ENCODE measurements at places on chromosomes 7 and 10. TPM values are rescaled to one million over a fixed set of nuclear protein-coding genes. Genes with fewer than 3 reads are reported as not detected.

GRCh38 chr10:92298487-92298886 lies 7.5 kb downstream of the MARCHF5 start:
- H3K4me1 ChIP-seq, result no peaks in the 10 kb centered on the region
- H3K27me3 ChIP-seq, result no peaks in the 10 kb centered on the region
- DNase-seq, result no peak
- H3K36me3 ChIP-seq, result peaks cover 13% of the 10 kb centered on the region
- H3K4me3 ChIP-seq, result no peak overlapping the region

- H3K27me3 ChIP-seq, result no peaks in the 10 kb centered on the region
- H3K4me1 ChIP-seq, result peaks cover 14% of the 10 kb centered on the region
- peak overlapping the region; percentile 40 for H3K4me3 ChIP-seq
- peak overlapping the region; percentile 86 for H3K27ac ChIP-seq
Observed at GRCh38 chr10:3828404-3829155, 43.6 kb upstream of the KLF6 start.

- H3K4me1 ChIP-seq, result no peaks in the 10 kb centered on the region
- H3K27ac ChIP-seq, result no peak overlapping the region
- DNase-seq, result no peak
- no peaks in the 10 kb centered on the region for H3K27me3 ChIP-seq
- H3K4me3 ChIP-seq, result no peak overlapping the region
Observed at GRCh38 chr10:24201503-24202180, 7.3 kb upstream of the KIAA1217 start.

DNA sequence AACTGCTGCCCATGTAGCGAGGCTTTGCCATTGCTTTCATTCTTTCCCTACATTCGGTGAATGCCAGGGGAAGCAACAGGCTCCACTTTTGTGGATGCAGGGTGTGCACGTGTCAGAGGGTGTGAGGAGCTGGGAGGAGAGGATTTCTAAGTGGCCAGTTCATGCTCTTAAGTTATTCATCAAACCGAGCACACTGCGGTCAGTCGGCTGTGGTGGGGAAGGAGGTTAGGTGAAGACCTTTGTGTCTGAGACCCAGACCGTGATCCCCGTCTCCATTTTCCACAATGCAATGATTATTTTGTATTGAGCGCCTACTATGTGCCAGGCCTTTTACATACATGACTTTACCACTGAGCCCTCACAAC lies 438.6 kb upstream of the GALNT17 start:
- H3K27ac ChIP-seq, result no peak overlapping the region
- peaks cover 34% of the 10 kb centered on the region for H3K27me3 ChIP-seq
- H3K4me3 ChIP-seq, result no peak overlapping the region

- no peaks in the 10 kb centered on the region for H3K4me1 ChIP-seq
- no peaks in the 10 kb centered on the region for H3K27me3 ChIP-seq
- H3K4me3 ChIP-seq, result no peak overlapping the region
- H3K36me3 ChIP-seq, result no peaks in the 10 kb centered on the region
- DNase-seq, result no peak
Observed at GRCh38 chr7:79984210-79984609, 150.4 kb upstream of the GNAI1 start.

DNA sequence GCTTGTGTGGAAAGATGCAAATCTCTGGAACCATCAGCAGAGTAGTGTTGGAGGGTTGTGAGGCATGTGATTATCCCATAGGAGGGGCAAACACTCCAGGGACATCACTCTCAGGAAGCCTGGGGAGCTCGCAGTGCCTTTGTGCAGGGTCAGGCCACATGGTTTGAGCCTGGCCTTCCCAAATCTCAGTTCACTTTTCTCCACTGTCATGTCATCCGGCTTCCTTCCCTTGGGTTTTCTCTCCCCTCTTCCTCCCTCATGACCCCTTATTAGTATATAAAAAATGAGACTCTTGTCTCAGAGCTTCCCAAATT lies 20.4 kb downstream of the TSPAN14 start:
- peak overlapping the region; percentile 60 for H3K27ac ChIP-seq
- no peak overlapping the region for H3K4me3 ChIP-seq
- H3K27me3 ChIP-seq, result no peaks in the 10 kb centered on the region
- no peak for DNase-seq

DNA sequence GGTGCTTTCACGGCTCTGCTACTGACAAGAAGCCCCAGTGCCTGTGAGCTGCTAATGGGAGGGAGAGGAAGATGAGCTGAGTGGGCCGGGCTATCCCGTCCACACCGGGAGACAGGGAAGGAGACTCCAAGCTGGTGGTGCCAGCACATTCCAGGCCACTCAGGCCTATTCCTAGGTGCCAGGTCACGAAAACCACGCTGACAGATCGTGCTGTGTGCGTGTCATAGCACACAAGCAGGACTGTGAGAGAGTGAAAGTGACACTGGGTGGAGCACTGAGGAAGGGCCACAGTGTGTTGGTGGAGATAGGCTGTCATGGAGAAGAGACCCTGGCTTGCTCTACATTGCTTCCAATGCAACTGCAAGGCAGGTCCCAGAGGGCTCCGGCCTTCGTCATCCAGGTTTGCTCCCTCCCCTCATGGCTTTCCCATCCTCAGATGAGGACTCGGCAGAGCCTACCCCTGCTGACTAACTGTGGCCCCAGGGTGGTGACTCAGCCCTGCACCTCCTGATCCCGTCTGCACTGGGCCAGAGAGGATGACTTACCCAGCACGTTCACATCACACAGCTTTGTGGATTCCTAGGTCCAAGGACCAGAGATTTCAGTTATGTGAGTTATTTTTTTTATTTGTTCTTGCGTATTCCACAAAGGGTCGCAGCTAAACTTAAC lies 167.3 kb downstream of the EGFR start:
- no peaks in the 10 kb centered on the region for H3K27me3 ChIP-seq
- H3K27ac ChIP-seq, result no peak overlapping the region
- H3K4me1 ChIP-seq, result no peaks in the 10 kb centered on the region
- H3K36me3 ChIP-seq, result no peaks in the 10 kb centered on the region

- H3K27ac ChIP-seq, result no peak overlapping the region
- no peak for DNase-seq
- H3K4me1 ChIP-seq, result no peaks in the 10 kb centered on the region
- no peak overlapping the region for H3K4me3 ChIP-seq
Observed at GRCh38 chr7:75889223-75889825, 10.5 kb downstream of the RHBDD2 start.

GRCh38 chr7:21497072-21497471 lies 45.8 kb upstream of the DNAH11 start:
- no peaks in the 10 kb centered on the region for H3K27me3 ChIP-seq
- no peak for DNase-seq
- H3K4me1 ChIP-seq, result no peaks in the 10 kb centered on the region
- H3K27ac ChIP-seq, result no peak overlapping the region
- H3K36me3 ChIP-seq, result no peaks in the 10 kb centered on the region

- H3K27me3 ChIP-seq, result no peaks in the 10 kb centered on the region
- DNase-seq, result peak; percentile 98
- H3K36me3 ChIP-seq, result peaks cover 55% of the 10 kb centered on the region
- no peak overlapping the region for H3K4me3 ChIP-seq
- peak overlapping the region; percentile 99 for H3K27ac ChIP-seq
- H3K4me1 ChIP-seq, result peaks cover 76% of the 10 kb centered on the region
Observed at GRCh38 chr10:79295563-79295962, 51.7 kb upstream of the PPIF start.

DNA sequence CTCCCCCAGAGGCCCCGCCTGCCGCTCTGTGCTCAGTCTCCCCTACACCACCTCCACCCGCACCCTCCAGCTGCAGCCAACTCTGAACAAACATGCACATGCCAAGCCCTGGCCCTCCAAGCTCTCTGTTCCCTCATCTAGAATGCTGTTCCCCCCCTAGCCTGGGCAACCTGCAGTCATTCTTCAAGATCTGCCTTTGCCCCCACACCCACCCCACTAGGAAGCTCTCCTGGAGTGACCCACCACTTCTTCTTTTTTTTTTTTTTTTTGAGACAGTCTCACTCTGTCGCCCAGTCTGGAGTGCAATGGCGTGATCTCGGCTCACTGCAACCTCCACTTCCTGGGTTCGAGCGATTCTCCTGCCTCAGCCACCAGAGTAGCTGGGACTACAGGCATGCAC lies 13.7 kb downstream of the MYL10 start:
- no peaks in the 10 kb centered on the region for H3K27me3 ChIP-seq
- DNase-seq, result no peak
- no peak overlapping the region for H3K4me3 ChIP-seq
- H3K4me1 ChIP-seq, result peaks cover 10% of the 10 kb centered on the region
- H3K36me3 ChIP-seq, result no peaks in the 10 kb centered on the region

GRCh38 chr10:125925262-125925834 lies 29.0 kb downstream of the FANK1 start:
- no peaks in the 10 kb centered on the region for H3K36me3 ChIP-seq
- DNase-seq, result no peak
- H3K27ac ChIP-seq, result no peak overlapping the region
- H3K4me3 ChIP-seq, result no peak overlapping the region

DNA sequence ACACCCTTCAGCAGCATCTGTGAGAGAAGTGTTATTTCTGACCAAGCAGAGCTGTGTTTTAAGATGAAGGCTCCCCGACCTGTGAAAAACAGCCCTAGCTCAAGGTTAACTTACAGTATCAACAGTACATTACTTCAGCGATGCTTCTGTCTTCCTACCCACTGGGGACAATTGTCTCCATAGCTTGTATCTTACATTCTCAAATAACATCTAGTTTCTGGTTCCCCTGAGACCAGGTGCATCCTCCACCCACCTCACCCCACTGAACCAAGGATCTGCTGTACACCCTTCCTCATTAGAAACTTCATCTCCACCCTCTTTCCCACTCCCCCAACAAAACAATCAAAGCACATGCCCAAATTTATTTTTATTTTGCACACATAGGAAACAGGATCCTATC lies 102.0 kb downstream of the VOPP1 start:
- H3K27me3 ChIP-seq, result no peaks in the 10 kb centered on the region
- DNase-seq, result no peak
- H3K4me3 ChIP-seq, result no peak overlapping the region
- H3K27ac ChIP-seq, result no peak overlapping the region
- peaks cover 4% of the 10 kb centered on the region for H3K36me3 ChIP-seq

DNA sequence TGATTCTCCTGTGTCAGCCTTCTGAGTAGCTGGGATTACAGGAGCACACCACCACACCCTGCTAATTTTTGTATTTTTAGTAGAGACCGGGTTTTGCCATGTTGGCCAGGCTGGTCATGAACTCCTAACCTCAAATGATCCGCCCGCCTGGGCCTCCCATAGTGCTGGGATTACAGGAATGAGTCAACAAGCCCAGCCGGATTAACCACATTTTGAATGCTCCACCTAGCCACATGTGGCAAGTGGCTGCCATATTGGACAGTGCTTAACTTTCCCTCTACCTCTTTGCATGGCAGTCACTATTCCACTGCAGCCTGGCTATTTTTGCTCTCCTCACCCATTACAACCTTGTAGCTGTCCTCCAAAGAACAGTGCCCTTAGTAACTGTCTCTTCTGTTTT lies 160.1 kb downstream of the GATA3 start:
- H3K27me3 ChIP-seq, result no peaks in the 10 kb centered on the region
- H3K4me3 ChIP-seq, result no peak overlapping the region
- no peak for DNase-seq

The ABCB8 gene
- 9.3 TPM for polyA plus RNA-seq

The OPALIN gene
- polyA plus RNA-seq, result not detected

The ARL4A gene
- 125 TPM for polyA plus RNA-seq

The POLR2J2 gene
- polyA plus RNA-seq, result 1.1 TPM

The ATP6V1F gene
- polyA plus RNA-seq, result 511 TPM

The SEC31B gene
- polyA plus RNA-seq, result 0.05 TPM

The FZD8 gene
- 0.24 TPM for polyA plus RNA-seq

The NEUROD6 gene
- not detected for polyA plus RNA-seq

The STAMBPL1 gene
- polyA plus RNA-seq, result 3.4 TPM

The TMEM213 gene
- not detected for polyA plus RNA-seq

The CALY gene
- polyA plus RNA-seq, result not detected

The CYP26C1 gene
- not detected for polyA plus RNA-seq

The CCT6A gene
- 63.3 TPM for polyA plus RNA-seq

The MXI1 gene
- 8.7 TPM for polyA plus RNA-seq

Measured in CD14-positive monocyte (primary cell).